Hematopoietic multipotent progenitor cell treated with erythropoietin and hydrocortisone succinate and interleukin-3 and kit ligand, for 8 days (in vitro differentiated cells): ENCODE measurements at places on chromosomes 7 and 10.

- DNase-seq = peak; percentile 48
Observed at GRCh38 chr10:99685597-99685967, 26.3 kb downstream of the ENTPD7 start.

GRCh38 chr10:59290448-59290847 is 71.9 kb downstream of the FAM13C start:
- no peak for DNase-seq

GRCh38 chr10:101351477-101351876 is 2.5 kb upstream of the BTRC start:
- DNase-seq = no peak

GRCh38 chr7:45026984-45027773 is 27.2 kb downstream of the CCM2 start:
- DNase-seq = peak; percentile 80

- DNase-seq = peak; percentile 43
Observed at GRCh38 chr7:44486693-44487092, 3.8 kb downstream of the NUDCD3 start.

DNA sequence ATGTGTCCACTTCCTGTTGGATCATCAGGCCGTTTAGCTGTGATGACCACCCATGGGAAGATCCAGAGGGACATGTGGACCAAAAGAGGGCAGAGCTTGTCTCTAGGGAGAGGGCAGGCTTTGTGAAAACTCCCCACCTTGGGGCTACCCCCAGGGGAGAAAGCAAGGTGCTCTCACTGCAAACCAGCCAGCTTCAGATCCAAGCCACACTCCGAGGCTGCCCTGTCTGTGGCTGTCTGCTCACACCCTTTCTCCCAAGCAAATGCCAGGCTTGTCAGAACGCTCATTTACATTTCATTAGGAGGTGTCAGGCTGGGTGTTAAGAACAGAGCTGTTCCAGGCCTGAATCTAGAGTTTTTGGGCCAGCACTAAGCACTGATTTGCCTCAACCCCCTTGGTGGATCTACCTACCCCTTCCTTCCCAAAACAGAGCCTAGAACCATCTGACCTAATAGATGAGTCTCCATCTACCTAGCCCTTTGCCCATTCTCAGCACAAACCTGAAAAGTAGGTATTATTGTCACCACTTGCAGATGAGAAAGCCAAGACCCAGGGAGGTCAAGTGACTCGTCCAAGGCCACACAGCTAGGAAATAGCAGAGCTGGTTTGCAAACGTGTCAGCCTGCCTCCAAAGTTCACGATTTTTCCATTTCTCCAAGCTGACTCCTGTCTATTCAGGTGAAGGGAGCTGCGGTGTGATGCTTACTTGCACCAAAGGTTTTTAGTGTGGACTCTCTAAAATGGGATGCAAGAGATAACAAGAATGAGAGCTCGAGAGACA is 130.9 kb downstream of the EMX2 start:
- no peak for DNase-seq

- DNase-seq = no peak
Observed at GRCh38 chr10:15254808-15255648, 86.5 kb upstream of the NMT2 start.

DNA sequence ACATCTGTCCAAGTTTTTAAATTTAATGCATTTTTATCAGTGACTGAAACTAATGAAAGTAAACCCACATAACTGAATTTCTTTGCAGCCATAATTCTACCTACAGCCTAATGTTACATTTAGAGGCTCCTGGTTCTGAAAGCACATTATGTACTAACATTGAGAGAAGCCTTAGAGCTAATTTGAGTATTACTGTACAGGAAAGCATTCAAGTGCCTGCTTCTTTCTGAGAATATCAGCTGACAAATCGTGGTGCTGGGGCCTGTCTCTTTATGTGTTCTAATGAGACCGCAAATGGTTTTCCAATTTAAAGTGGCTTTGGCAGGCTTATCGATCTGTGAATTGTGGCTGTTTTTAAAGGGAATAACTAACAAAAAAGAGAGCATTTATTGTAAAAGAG is 32.3 kb upstream of the DGKB start:
- DNase-seq = no peak

- no peak for DNase-seq
Observed at GRCh38 chr7:112104120-112104519, 102.1 kb downstream of the DOCK4 start.

GRCh38 chr7:157690833-157691585 is 354.2 kb downstream of the DNAJB6 start:
- DNase-seq = no peak

- no peak for DNase-seq
Observed at GRCh38 chr7:2104716-2105115, 128.0 kb downstream of the MAD1L1 start.

DNA sequence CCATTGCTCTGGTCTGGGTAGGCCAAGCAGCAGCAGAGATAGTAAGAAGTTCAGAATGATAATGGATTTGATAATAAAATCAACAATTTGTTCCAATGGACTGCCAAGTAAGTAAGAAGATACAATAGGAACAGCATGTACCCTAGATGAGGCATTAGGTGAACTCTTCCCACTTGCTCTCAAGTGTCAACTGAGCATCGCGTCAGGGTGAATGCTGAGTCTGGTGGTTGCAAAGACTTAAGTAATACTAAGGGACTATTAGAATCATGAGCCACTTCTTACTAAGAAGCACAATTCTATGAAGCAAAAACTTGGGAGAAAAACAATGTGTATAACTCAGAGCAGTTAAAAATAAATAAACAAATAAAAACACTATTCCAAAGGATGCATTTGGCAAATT is 54.5 kb downstream of the LRRN3 start:
- no peak for DNase-seq

DNA sequence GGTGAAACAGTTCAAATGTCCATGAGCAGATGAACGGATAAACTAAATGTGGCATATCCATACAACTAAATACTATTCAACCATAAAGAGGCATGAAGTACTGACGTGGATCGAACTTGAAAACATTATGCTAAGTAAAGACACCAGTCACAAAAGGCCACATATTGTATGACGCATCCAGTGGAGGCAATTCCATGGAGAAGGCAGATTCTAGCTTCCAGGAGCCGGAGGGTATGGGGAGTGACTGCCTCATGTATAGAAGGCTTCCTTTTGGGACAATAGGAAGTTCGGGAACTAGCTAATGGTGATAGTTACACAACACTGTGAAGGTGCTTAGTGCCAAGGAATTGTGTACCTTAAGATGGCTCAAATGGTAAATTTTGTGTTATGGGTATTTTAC is 98.4 kb downstream of the VIPR2 start:
- DNase-seq = no peak

DNA sequence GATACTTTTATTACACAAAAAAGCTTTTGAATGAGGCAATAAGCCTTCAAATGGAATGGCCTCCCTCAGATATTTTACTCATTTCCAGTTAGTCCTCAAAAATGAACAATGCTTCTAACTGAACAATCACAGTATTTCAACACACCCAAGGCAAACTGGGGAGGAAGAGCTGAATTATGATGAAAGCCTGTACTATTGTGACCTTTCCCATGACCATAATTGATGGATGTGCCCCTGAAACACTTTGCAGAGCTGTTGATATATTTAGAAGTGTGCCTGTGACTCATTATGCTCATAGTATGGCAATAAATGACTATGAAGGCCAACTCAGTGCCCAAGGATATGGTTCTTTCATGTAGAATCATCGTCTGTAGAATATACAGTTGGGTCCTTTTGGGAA is 248.1 kb downstream of the AHR start:
- no peak for DNase-seq

DNA sequence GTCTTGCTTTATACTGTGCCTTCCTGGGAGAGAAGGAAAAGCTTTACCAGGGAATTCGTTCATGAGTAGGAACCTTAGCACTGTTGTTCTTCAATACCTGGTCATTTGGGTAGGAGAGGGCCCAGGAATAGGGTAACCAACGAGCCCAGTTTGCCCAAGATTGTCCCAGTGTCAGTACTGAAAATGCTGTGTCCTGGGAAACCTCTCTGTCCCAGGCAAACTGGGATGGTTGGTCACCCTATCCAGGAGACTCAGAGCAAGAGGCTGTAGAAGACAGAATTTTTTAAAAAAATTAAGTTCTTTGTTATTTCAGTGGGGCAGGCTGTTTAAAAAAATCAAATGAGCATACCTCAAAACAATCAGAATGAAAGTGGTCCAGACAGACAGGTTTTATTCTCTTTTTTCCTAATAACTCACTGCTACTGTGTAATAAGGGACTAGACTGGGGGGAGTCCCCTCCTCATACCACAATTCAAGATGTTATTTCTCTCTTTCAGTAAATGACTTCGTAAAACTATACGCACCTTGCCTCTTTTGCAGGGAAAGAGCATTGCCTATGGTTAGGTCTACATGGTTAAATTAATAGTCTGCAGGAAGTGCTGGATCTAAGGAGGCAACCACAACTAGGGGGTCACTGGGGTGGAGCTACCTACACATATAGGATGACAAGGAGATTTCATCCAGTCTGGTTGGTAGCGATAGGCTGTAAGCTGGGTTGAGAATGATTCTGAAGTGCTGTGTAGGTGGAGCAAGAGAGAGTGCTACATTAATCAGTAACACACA is 41.1 kb upstream of the FAM133B start:
- DNase-seq = peak; percentile 93

GRCh38 chr7:76048668-76048988 is 722 bp downstream of the MDH2 start:
- DNase-seq = no peak

GRCh38 chr7:43538404-43538771 is 44.5 kb upstream of the STK17A start:
- DNase-seq = no peak

- no peak for DNase-seq
Observed at GRCh38 chr10:44243851-44244510, 140.9 kb downstream of the CXCL12 start.

DNA sequence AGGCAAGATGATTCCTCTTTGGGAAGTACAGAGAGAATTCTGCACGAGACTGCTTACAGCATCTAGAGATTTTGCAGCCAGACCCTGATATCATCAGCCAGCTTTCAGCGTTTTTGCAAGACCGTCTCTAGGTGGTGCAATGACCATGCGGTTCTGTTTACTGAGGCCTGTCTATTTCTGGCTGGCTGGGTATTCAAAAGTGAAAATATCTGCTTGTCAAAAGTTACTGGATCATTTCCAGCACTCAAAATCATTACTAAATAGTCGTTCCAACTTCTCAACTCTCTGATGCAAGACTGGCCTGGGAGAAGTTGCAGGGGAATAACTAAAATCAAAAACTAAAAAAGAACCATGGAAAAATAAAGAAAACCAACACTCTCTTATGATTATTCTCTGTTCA is 240.1 kb downstream of the ELMO1 start:
- DNase-seq = peak; percentile 67

- DNase-seq = no peak
Observed at GRCh38 chr7:117630907-117631564, 151.2 kb downstream of the CFTR start.

DNA sequence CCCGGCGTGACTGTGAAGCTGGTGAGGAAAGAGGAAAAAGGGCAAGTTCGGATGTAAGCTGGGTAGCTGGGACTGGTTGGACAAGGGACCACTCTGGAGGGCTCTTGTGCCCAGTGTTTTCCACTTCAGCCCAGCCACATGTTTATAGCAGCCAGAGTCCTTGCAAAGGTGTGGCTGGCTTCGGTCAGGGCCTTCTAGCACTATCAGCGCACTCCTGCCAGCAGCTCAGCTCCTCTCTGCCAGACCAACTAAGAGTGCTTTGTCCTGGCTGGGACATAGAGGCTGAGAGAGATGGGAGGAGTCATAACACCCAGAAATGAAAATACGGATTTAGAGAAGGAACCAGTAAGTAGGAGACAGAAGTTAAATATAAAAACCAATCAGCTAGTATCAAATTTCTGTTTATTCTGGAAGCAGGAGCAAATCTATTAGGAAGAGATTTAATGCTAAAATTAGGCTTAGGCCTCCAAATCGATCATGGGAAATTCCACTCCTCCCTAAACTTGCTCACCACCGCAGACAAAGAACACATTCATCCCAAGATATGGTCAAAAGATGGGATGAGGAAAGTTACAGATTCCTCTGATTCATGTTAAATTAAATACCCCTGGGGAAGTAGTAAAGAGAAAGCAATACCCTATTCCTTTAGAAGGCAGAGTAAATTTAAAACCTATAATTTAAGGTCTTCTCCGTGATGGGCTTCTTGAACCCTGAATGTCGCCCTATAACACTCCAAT is 135.0 kb downstream of the RALA start:
- peak; percentile 11 for DNase-seq

DNA sequence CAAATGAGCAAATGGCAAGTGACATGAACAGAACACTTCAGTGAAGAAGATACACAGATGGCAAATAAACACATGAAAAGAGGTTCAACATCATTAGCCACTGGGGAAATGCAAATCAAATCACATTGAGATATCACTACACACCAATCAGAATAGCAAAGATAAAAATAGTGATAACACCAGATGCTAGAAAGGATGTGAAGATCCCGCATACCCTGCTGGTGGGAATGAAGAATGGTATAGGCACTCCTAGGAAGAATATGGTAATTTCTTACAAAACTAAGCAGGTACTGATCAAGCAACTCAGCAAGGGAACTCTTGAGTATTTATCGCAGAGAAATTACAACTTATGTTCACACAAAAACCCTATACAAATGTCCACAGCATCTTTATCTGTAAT is 11.2 kb downstream of the LAMB4 start:
- no peak for DNase-seq

DNA sequence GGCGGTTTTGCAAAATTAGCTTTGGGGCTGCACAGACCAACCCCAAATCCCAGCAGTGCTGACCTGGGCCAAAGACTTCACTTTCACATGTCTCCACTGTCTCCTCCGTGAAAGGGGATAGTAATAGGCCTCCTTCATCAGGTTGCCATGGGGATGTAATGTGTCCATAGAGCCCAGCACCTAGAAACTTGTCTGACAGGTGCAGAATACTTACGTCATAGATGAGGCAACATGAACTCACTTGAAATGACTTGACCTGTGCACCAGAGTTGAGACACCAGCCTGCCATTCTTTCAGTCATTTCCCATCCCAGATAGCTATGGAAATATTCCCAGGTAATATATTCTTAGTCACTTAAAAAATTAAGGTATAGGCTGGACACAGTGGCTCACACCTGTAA is 94.2 kb downstream of the INSYN2A start:
- DNase-seq = no peak

DNA sequence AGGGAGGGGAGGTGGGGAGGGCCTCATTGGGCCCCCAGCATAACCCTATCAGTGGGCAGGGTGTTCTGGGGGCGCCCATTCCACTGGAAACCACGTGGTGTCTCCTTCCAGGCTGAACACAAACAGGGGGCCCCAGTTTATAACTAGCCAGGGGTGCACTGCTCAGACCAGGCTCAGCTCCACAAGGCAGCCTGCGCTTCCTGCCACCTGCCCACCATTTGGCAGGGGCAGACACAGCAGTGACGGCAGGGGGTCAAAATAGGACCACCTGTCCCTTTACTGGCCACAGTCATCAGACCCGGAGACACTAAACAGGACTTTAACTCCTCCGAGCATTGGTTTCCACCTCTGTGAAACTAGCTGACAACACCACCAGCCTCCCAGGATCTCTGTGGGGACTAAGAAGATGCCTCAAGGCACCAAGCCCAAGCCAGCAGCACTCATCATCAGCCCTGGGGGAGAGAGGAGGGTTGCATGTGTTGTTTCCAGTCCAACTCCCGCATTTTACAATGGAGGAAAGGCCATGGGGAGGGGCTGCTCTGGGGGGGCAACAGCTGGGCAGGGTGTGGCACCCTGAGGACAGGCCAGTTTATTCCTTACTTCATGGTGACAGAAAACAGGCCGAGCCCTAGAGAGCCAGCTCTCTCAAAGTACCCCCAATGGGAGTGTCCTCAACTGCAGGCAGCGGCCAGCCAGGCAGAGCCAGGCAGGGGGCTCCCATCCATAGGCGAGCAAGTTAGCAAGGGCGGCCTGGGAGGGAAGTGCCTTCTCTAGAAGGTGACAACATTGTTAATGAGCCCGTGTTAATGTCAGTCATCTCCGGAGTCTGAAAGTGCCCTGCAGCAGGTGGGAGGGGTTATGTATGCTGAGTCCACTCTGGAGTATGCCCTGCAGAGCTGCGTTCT is 127.6 kb downstream of the TNS3 start:
- no peak for DNase-seq
